COR-L47 (cell line): ENCODE measurements at places on chromosomes 2 and 18.

DNA sequence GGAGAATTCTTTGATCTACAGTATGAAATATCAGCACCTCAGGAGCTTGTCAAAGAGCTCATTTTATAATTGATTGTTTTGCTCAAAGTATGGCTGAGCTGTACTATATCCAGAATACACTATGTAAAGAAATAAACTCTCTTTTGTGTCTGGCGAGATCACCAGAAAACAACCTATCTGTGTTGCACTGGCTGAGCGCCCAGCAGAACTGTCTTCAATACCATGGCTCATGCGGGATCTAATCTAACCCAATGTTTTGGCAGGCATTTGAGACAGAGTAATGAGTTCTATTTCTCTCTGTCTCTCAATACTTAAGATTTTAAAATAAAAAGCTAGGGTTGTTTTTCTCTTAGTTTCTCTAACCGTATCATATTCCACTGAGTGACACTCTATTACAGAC lies 192.4 kb downstream of the L3MBTL4 start:
- no peak for DNase-seq

GRCh38 chr2:54947646-54948045 lies 102.6 kb downstream of the RTN4 start:
- no peak for DNase-seq

DNA sequence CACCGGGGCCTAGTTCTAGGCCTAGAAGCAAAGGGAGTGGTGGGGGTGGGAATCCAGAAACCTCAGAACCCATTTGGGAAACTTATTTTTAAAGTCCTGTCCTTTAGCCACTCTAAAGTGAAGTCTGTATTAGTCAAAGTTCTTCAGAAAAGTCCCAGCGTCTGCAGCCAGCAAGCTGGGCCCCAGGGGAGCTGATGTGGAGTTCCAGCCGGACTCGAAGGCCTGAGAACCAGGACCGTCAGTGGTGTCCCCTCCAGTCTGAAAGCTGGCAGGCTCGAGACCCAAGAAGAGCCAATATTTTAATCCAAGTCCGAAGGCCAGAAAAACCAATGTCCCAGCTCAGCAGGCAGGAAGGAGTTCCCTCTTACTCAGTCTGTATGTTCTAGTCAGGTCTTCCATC lies 32.4 kb downstream of the ID2 start:
- no peak for DNase-seq

DNA sequence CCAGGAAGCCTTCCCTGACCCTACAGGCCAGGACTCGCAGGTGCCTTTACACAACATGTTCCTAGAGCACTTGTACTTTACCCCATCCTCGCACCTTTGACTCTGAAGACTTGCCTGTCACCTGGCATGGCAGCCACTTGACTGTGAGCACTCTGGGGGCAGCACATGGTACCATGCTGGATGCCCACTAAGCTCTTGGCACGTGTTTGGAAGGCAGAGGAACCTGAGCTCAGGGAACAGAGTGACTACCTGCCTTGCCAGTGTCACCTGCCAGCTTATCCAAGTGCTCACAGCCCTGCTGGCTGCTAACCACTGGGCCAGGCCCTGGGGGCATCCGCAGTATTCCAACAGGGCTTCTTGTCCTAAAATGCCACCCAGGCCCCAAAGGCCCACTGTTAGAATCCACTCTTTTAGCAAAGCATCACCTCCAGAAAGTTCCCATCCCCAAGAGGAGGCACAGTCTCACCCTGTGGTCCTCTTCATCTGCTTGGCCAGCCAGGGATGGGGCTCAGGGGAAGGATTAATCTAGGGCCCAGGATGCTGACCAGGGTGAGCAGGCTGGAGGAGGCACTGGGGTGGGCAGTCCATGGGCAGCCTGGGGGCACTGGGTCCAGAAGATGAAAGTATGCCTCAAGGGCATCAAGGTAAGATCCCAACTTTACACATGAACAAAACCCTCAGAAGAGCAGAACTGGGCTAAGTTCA lies 57.0 kb downstream of the ZBTB7C start:
- DNase-seq, result no peak

- DNase-seq, result no peak
Observed at GRCh38 chr2:214601852-214602633, 191.2 kb downstream of the VWC2L start.

DNA sequence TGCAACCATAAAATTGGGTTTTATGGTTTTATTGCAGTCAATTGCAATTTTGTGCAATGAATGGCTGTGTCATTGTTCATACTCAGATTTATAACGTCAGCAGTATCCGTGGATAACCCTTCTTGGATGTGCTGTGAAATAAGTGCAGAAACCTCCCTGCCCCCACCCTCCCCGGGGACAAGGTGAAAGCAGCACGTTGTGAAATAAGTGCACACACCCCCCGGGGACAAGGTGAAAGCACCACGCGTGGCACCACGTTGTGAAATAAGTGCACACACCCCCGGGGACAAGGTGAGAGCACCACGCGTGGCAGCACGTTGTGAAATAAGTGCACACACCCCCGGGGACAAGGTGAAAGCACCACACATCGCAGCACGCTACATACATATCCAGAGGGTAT lies 93.6 kb upstream of the NFATC1 start:
- no peak for DNase-seq

GRCh38 chr2:1747065-1747941 lies 3.0 kb upstream of the PXDN start:
- no peak for DNase-seq

GRCh38 chr2:157800838-157801495 lies 75.2 kb downstream of the ACVR1 start:
- DNase-seq, result no peak

DNA sequence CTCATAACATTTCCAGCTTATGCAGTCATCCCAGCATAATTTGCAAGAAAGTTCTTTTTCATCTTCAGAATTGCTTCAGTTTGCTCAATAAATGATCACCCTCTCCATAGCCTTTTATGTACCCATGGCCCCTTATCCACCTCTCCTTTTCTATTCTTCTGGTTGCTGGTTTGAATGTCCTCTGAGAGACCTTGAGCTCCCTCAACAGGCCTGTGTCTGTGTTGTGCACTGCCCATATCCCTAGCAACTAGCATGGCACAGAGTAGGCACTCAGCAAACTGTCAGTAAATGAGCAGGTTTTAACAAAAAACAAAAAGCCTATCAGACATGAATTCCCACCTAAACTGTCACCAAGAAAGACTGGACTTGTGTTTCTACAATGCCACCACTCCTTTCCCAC lies 160.5 kb downstream of the AKAIN1 start:
- DNase-seq, result no peak

- DNase-seq, result no peak
Observed at GRCh38 chr18:11467611-11468010, 141.8 kb upstream of the SLC35G4 start.

- DNase-seq, result peak; percentile 60
Observed at GRCh38 chr2:70132244-70133126, 45.2 kb downstream of the PCBP1 start.

DNA sequence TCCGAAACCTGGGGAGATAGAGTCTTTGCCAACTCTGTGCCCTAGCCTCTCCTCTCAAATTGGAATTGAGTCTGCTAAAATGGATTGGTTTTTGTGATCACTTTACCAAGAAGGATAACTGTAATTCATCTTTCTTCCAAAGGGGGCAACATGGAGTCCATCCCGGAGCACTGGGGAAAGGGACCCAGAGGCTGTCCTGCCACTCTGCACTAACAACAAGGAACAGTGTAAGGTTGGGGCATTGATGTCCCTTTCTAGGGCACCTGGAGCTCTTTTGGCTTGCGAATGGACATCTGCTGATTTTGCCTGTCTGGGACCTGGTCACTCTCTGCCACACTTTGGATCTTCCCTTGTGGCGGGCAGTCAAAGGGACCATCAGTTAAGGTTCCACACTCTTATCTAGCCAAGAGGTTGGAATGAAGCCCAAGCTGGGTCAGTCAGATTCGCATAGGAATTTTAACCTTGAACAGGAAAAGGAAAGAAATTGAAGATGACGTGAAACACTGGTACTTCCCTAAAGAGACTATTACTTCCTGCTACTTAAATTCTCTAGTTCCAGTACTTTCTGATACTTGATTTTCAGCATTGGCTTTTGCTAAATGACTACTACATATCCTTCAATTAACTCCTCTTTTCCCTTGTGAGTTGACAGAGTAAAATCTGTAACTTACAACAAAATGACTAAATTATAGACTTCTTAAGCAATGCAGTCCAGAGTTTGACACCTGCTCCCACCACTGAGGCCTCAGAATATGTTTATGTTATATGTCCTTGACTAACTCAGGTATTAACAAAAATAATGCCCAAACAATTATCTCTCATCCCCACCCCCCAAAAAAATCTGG lies 64.7 kb upstream of the KLF7 start:
- DNase-seq, result no peak

DNA sequence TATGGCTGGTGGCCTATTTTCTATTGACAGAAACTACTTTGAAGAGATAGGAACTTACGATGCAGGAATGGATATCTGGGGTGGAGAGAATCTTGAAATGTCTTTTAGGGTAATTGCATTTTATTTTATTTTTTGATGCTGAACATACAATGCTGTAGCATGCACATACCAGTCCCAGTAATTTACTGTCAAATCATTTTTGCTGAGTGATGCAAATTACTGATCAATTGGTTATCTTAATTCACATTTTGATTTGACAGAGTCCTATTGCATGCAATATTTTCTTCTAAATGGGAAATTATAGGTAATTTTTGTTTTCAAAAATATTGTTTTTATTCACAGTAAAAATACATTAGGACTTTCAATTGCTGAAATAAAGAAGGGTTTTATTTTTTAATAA lies 387.3 kb downstream of the GALNT13 start:
- DNase-seq, result no peak

- DNase-seq, result no peak
Observed at GRCh38 chr2:110170102-110170501, 34.7 kb downstream of the NPHP1 start.
